ENCODE measurements at places on chromosomes 2 and 18.

DNA sequence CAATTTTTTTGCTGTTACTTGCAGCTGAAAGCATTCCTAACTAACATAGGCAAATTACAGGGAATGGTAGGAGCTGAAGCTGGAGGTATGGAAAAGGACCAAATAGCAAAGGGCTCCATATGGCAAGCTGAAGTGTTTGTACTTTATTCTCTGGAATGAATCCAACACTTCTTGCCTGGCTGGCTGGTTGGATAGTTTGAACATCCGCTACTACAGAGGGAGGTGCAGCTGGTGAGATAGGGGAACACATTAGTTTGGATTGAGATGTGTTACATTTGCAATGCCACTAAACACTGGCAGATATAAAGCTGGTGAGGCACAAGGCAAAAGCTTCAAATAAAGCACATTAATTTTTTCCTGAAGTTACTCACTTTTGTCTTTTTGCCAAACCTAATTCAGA lies 291.5 kb downstream of the SP3 start:
- DNase-seq = no peak

- no peak for DNase-seq
These were observed 57.3 kb upstream of the RPL31 start for GRCh38 chr2:100944617-100945432.

- DNase-seq = no peak
These were observed 40.1 kb downstream of the RASGRP3 start for GRCh38 chr2:33516456-33516995.

GRCh38 chr2:240982821-240983281 lies 15.6 kb upstream of the SNED1 start:
- DNase-seq = no peak

DNA sequence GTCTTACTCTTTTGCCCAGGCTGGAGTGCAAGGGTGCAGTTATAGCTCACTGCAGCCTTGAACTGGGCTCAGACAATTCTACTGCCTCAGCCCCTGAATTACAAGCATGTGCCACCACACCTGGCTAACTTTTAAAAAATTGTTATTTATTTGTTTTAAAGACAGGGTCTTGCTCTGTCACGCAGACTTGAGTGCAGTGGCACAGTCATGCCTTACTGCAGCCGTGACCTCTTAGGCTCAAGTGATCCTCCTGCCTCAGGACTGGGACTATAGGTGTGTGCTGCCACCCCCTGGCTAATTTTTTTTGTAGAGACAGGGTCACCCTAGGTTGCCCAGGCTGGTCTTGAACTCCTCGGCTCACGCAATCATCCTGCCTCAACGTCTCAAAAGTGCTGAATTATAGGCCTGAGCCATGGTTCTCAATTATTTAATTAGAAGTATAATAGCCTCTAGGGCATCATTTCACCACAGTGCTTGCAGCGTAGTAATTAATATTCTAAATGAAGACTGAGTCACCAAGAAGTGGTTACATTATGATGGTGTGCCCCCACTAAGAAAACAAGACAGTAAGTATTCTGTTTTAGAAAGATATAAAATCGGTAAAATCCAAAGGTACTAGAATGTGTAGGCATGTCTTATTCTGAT lies 69.6 kb downstream of the EML4 start:
- DNase-seq = peak; percentile 11

GRCh38 chr18:55300936-55301531 lies 287.0 kb downstream of the TCF4 start:
- DNase-seq = no peak

DNA sequence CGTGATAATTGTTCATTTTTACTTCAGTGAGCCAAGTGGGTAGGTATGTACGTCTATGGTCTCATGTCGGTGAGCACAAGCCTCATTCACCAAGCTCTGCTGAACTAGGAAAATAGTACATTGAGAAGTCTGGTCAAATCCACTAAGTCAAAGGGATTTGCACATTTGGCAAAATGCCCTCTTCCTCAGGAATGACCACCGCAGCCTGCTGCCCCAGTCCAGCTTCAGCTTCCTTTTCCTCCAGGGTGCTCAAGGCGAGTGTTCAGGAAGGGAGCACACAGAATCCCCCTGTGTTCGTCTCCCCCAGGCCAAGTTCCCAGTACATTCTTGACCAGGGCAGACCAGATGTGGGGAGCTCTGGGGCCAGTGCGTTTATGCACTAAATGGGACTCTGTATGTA lies 23.0 kb downstream of the TCF7L1 start:
- no peak for DNase-seq

DNA sequence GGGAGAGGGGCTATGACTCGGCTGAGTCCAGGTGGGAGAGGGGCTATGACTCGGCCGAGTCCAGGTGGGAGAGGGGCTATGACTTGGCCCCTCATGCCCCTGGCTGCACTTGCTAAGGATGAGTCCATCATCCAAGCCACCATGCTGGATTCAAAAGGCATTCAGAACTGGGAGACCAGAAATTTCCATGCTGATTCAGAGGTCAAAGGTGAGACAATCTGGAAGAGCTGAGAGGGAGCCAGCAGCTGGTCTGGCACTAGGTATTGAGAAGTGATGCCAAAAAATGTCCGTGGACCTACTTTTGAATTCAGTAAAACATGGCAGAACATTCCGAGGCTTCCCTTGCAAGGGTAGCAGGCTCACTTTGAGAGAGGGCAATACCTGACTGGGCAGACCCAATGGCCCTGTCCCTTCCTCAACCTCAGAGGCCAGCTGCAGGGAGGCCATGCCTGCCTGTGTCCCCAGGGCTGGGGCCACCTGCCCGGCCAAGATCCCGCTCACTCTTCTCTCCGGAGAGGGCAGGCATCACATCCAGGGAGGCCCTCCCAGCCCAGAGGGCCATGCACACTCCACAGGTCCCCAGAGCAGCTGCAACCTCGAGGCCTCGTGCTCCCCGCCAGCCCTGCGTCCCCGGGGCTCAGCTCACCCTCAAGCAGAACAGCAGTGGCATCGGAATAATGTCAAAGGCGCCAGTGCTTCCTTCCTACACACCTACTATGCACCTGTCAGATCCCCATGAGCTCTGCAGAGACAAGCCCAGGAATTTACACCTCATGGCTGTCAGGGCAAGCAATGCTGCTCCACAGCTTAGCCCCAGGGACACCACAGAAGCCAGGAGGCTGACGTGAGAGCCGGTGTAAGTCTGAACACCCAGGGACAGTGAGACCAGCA lies 80.2 kb upstream of the GPC1 start:
- no peak for DNase-seq

- no peak for DNase-seq
These were observed 20.3 kb downstream of the KCNG2 start for GRCh38 chr18:79818036-79818435.

GRCh38 chr2:3102922-3103569 lies 274.6 kb downstream of the EIPR1 start:
- no peak for DNase-seq

- no peak for DNase-seq
These were observed 5.5 kb upstream of the GPR75 start for GRCh38 chr2:53865264-53865663.

GRCh38 chr2:88250404-88250803 lies 80.3 kb downstream of the THNSL2 start:
- no peak for DNase-seq

- no peak for DNase-seq
These were observed 11.4 kb upstream of the IL36A start for GRCh38 chr2:112993831-112994230.

DNA sequence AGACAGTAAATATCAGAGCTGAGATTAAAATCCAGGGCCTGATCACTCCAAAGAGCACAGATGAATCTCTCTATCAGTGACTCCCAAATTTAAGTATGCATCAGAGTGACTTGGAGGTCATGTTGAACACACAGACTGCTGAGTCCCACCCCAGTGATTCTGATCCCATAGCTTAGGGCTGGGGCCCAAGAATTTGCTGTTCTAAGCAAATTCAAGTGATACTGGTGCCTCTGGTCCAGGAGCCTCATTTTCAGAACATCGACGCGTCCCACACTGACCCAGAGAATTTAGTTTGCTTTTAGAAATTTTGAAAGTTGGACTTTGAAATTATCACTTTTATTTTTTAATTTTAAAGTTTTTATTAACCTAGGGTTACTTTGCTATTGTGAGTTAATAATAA lies 72.7 kb upstream of the NETO1 start:
- DNase-seq = no peak

DNA sequence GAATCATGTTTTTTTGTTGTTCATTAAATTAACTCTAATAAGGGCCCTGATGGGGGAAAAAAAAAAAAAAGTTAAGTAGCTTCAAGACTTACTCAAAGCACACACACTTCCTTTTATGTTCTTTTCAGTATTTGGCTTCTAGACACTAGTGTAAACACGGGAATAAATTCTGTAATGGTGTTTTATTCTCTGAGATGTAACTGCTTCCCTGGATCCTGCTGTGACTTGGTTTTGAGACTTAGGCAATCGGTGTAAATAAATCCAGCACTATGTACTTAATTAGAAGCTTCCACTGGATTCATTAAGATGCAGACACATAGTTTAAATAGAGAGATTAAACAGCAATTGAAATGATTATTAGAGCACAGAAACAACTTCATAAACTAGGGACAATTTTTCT lies 26.1 kb upstream of the AP1S3 start:
- no peak for DNase-seq

DNA sequence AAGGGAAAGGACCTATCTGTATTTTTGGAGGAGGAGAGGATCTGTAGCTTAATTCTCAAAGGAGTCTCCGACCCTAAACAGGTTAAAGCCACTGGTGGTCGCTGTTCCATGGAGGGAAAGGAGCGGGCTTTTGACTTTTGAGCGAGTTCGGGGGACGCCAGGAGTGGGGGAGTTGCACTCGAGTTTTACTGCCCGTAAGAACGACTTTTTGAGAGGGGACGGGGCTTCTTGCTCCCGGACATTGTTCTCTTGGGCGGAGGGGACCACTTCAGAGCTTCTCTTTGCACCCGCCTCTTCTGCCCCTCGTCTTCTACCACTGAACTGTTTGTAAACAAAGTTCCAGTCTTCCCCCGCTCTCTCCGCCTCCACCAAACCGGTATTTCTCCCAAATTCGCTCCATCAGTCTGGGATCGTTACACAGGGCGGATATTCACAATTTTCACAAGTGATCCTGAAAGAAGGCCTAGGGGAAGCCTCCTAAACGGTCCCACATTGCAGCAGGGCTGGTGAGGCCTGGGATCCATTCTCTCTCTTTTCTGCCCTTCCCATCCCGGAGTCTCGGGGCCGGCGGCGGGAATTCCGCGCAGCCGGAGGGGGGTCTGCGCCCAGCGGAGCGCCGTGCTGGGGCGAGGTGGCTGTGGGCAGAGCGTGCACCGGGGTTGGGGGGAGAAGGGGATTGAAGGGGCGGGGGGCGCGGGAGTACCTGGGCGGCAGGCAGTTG lies 6.6 kb downstream of the DLX2 start:
- no peak for DNase-seq

DNA sequence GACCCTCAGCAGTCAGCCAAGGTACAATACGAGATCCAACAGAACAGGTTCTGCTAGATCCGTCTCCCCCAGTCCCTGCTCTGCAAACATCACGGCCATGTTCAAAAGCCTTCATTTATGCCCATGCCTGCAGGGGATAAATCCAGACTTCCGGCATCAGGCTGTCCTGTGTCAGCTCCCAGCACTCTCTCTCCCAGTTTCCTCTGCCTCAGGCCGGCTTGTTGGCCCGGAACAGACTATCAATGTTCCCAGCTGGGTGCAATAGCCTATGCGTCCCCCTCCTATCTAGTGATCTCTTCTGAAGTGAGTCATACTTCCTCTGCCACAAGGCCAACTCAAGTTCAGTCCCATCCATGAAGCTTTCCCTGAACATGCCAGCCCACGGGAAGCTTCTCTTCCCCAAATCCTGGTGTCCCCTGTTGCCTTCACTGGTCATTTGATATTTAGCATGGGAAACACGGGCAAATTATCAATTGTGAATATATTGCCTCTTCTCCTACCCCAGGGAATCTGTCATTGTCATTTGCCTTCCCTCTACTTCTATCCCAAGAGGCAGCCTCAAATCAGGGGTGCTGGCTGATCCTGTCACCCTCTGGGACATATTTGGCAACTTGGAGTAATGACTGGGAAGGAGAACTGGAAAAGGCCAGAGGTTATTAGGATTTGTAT lies 51.1 kb downstream of the CAPN13 start:
- no peak for DNase-seq

DNA sequence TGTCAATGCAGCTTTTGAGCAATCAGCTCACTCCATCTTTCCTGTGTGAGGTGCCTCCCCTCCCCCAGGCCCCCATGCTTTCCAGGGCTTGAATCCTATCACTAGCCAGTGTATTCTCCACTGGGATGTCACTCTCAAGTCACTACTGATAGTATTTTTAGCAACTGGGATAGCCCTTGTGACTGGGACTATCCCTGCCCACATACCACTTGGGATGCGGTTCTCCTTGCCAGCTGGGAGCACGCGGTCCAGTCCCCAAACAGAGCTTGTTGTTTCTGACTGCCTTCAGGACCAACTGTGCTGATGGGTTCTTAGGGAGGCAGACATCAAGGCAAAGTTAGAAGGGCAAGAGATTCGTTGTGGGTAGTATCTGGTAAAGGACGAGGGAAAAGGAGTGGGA lies 134.9 kb downstream of the FAM161A start:
- DNase-seq = no peak

DNA sequence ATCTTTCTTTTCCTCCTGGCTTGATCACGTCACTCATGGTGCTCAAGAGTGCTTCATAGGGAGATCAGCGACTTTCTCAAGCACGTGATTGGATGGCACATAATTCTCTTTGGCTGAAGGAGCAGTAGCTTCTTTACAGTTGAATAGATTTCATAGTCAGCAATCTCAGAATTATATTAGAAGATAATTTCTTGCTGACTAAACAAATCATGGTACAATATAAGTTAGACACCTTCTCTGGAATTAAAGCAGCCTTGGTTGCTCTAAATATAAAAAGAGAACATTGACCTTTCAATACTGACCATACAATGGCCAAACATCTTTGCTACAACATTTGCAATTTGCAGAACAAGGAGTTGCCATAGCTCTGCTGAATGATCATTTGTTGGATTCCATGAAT lies 238.5 kb upstream of the CHST9 start:
- no peak for DNase-seq

DNA sequence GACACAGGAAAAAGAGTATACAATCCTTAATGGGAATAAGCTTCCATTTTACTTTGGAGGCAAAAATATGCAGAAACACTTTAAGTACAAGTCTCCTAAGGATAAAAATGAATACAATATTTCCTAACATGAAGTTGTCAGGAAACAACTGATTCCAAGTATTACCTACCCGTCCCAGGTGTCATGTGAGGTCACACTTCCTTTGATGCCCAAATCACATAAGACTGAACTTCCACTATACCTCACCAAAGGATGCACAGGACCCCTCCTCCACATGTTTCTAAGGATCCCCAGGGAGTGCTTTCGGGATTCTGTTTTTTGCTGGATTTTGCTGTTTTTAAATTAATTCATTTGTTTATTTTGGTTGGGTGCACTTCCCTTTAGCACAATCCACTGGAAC lies 438.5 kb upstream of the TCF4 start:
- DNase-seq = no peak

GRCh38 chr2:109407276-109408042 lies 206.3 kb downstream of the SEPTIN10 start:
- DNase-seq = no peak

- no peak for DNase-seq
These were observed 56.6 kb downstream of the ATIC start for GRCh38 chr2:215368493-215368809.

- peak; percentile 1 for DNase-seq
These were observed 136.0 kb downstream of the INSIG2 start for GRCh38 chr2:118223992-118224894.

- DNase-seq = no peak
These were observed 82.5 kb downstream of the DIS3L2 start for GRCh38 chr2:232043966-232044365.

All from stimulated activated CD4-positive, alpha-beta T cell treated with anti-CD3 and anti-CD28 coated beads, Interleukin-1b, Interleukin-23, amount 100 ng/mL, for 1 hour (primary cell).